ENCODE measurements at places on chromosomes 1 and 21.

GRCh38 chr1:64269558-64269884 is 66.1 kb downstream of the UBE2U start:
- DNase-seq: no peak

DNA sequence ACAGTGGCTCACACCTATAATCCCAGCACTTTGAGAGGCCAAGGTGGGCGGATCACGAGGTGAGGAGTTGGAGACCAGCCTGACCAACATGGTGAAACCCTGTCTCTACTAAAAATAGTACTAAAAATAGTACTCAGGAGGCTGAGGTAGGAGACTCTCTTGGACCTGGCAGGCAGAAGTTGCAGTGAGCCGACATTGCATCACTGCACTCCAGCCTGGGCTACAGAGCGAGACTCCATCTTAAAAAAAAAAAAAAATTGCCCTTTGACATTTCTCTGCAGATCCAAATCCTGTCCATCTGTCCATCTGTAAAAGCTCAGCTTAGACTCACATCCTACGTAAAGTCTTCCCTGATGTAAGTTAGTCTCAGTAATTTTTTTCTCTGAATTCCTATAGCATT is 6.2 kb upstream of the NCF2 start:
- no peak for DNase-seq

DNA sequence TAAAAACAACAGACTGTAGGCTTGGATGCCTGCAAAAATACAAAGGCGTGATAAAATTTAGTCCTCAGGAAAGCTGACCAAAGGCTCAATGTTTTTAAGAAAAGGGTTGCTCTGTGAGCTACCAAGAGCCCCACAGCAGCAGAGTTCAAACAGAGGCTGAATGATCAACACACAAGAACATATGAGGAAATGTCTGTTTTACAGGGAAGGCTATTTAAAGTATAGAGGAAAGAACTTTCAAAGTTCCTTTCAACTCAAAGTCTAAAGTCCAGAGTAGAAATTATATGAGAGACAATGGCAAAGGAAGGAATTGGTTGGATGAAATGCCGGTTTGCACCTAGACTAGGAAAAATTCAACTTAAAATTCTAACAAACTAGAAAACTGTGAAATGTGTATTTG is 8.6 kb downstream of the CLSTN1 start:
- DNase-seq: no peak

GRCh38 chr1:185578293-185578692 is 155.9 kb upstream of the HMCN1 start:
- no peak for DNase-seq

- no peak for DNase-seq
Observed at GRCh38 chr1:178593515-178593914, 80.6 kb downstream of the TEX35 start.

Data from cortex of kidney (tissue), 1 donor.